ENCODE measurements at places on chromosomes 1 and 21. TPM values are rescaled to one million over a fixed set of nuclear protein-coding genes. Genes with fewer than 3 reads are reported as not detected.

The KCNJ9 gene
- not detected for total RNA-seq

The CTNNBIP1 gene
- 6.8 TPM for total RNA-seq

The SYNC gene
- total RNA-seq = not detected

The ZNF593OS gene
- not detected for total RNA-seq

- DNase-seq = no peak
- H3K4me3 ChIP-seq = no peak overlapping the region
- no peaks in the 10 kb centered on the region for H3K27me3 ChIP-seq
- H3K4me1 ChIP-seq = no peaks in the 10 kb centered on the region
- H3K36me3 ChIP-seq = peaks cover 91% of the 10 kb centered on the region
- no peak overlapping the region for H3K27ac ChIP-seq
Measured at GRCh38 chr1:11211925-11212587, 22.9 kb downstream of the ANGPTL7 start.

GRCh38 chr1:22633697-22634463 lies 2.5 kb upstream of the C1QA start:
- peaks cover 8% of the 10 kb centered on the region for H3K27me3 ChIP-seq
- H3K36me3 ChIP-seq = no peaks in the 10 kb centered on the region
- H3K4me3 ChIP-seq = no peak overlapping the region
- no peaks in the 10 kb centered on the region for H3K4me1 ChIP-seq

GRCh38 chr1:3219005-3219790 lies 150.2 kb downstream of the PRDM16 start:
- no peak overlapping the region for H3K4me3 ChIP-seq
- no peak for DNase-seq
- no peaks in the 10 kb centered on the region for H3K27me3 ChIP-seq
- no peaks in the 10 kb centered on the region for H3K4me1 ChIP-seq
- no peak overlapping the region for H3K27ac ChIP-seq
- H3K36me3 ChIP-seq = no peaks in the 10 kb centered on the region

DNA sequence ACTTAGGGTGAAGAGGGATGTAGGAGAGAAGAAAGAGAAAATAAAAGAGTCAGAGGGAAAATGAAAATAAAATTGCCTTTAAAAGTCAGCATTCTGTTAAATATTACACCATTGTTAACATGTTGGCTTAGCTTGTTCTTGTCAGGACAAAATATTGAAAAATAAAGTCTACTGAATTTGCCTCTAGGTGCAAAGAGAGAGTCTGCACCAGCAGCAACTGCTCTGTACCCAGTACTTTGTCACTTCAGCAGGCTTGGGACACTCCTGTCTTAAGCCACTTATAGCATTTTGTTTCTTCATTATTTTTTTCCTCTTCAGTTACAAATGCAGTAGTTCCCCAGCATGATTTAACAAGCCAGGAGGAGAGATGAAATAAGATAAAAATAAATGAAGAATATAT lies 11.0 kb upstream of the USH2A start:
- no peaks in the 10 kb centered on the region for H3K36me3 ChIP-seq
- no peaks in the 10 kb centered on the region for H3K4me1 ChIP-seq
- H3K27ac ChIP-seq = no peak overlapping the region
- no peak for DNase-seq
- no peak overlapping the region for H3K4me3 ChIP-seq

DNA sequence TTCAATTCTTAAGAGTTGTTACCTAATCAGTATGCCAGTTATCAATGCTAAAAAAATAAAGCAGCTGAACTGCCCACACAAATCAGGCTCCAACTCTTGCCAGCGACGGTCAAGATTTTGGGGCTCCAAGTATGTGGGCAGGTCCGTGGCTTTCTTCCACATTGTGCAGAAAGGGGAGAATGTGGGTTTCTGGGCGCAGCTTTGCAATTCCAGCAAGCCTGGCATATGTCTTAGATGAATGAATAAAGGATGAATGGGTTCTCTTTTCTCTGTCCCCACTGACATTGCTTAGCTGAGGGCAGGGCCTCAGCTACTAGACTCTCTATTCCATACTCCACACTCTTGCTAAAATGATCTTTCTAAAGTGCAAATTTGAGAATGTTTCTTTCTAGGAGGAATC lies 42.4 kb downstream of the NENF start:
- no peak overlapping the region for H3K4me3 ChIP-seq
- H3K4me1 ChIP-seq = peaks cover 13% of the 10 kb centered on the region
- no peaks in the 10 kb centered on the region for H3K36me3 ChIP-seq
- DNase-seq = no peak

GRCh38 chr1:17239420-17239819 lies 9.5 kb upstream of the PADI3 start:
- no peak for DNase-seq
- no peak overlapping the region for H3K4me3 ChIP-seq
- H3K27ac ChIP-seq = no peak overlapping the region
- H3K4me1 ChIP-seq = peaks cover 4% of the 10 kb centered on the region

DNA sequence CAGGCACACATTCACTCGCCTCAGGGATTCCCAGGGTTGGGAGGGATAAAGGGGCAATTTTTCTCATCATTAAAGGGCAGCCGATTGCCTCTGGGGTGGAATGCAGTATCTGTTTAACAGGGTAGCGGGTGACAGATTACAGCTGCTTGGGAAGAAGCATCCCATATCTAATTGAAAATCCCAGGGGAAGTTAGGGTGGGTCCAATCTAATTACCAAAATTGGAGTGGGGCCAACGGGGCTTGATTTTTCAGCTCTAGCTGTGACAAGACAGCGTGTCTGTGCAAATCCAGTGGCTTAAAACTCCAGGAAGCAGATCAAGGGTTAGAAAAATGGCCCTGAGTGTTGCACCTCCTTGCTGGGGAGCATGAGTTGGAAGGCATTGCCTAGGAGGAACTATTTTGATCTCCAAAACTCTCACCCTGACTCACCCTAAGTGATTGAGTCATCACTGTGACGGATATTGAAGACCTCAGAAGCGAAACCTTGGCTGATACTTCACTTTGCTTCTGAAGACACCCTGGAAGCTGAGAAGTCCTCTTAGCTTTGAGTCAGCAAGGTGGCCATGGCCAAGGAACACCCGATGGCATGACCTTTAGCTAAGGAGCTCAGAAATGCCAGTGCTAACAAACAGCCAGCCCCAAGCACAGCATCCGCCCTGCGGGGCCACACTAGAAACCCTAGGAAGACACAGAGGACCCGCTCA lies 46.0 kb downstream of the GRHL3 start:
- no peak overlapping the region for H3K27ac ChIP-seq
- H3K27me3 ChIP-seq = no peaks in the 10 kb centered on the region
- no peak overlapping the region for H3K4me3 ChIP-seq
- H3K4me1 ChIP-seq = no peaks in the 10 kb centered on the region
- no peak for DNase-seq

DNA sequence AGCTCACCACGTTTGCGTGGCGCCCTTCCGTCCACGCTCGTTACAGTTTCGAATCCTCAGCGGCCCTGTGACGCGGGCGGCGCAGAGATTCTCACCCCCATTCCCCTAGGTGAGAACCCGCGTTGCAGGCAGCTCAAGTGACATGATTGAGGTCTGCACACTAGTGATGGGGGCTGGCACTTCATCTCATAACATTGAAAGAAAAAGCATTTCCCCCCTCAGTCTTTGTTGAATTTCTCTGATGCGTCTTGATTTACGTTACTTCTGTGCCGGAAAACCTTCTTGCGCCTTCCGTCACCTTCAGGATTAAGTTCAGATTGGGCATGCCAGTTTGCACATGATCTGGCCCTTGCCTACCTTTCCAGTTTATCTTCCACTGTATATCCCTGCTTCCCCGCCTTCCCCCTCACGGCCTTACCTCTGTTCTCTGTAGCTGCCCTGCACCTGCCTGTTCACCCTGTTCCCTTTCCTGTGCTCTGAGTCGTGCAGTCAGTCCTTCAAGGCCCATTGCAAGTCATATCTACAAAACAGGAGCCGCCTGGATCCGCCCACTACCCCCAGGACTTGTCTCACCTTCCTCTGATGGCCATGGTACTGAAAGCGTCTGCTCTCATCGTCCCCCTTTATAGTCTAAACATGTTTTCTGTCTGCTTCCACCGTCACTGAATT lies 1.1 kb downstream of the CTPS1 start:
- peak overlapping the region; percentile 60 for H3K27ac ChIP-seq
- peaks cover 25% of the 10 kb centered on the region for H3K4me1 ChIP-seq
- peak overlapping the region; percentile 82 for H3K4me3 ChIP-seq
- peak; percentile 12 for DNase-seq
- peaks cover 14% of the 10 kb centered on the region for H3K36me3 ChIP-seq

DNA sequence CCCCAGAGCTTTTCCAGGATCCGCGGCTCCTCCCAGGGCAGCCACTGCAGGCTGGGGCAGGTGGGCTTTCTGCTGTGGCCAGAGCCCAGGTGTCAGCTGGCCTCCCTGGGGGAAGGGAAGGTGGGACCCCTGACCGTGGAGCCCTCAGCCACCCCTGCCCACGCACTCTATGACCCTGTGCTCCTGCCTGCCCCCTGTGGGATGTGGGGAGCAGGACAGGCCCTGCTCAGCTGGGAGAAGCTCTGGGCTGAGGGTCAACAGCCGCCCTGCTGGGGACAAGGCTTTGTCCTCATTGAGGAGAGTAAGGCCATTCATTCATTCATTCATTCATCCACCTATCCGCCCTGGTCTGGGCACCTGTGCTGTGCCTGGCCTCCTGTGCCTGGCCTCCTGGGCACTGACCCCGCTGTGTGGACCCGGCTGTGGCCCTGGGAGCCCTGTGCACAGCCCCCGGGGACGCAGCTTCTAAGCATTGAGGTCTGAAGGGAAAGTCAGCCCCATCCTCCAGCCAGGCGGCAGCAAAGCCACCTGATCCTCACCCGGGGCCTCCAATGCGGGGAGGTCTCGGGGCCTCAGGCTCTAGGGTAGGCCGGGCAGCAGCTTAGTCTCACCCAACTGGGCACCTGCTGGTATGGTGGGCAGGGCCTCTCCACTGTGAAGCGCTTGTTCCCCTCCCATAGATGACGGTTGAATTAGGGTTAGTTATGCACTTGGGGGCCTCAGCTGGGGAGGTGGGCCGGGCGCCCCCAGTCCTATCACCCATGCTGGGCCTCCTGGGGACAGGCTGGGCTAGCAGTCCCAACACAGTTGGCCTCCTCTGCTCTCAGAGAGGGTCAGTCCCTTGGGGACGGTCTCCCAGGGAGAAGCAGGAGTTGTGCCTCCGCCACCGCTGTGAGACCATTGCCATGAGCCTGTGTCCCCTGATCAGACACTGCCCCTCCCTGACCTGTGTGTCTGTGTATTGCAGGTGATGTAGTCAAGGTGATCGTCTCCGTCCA lies 6.0 kb downstream of the TNFRSF14 start:
- H3K27me3 ChIP-seq = no peaks in the 10 kb centered on the region
- DNase-seq = peak; percentile 46
- peaks cover 42% of the 10 kb centered on the region for H3K4me1 ChIP-seq
- H3K4me3 ChIP-seq = no peak overlapping the region
- H3K27ac ChIP-seq = peak overlapping the region; percentile 34

DNA sequence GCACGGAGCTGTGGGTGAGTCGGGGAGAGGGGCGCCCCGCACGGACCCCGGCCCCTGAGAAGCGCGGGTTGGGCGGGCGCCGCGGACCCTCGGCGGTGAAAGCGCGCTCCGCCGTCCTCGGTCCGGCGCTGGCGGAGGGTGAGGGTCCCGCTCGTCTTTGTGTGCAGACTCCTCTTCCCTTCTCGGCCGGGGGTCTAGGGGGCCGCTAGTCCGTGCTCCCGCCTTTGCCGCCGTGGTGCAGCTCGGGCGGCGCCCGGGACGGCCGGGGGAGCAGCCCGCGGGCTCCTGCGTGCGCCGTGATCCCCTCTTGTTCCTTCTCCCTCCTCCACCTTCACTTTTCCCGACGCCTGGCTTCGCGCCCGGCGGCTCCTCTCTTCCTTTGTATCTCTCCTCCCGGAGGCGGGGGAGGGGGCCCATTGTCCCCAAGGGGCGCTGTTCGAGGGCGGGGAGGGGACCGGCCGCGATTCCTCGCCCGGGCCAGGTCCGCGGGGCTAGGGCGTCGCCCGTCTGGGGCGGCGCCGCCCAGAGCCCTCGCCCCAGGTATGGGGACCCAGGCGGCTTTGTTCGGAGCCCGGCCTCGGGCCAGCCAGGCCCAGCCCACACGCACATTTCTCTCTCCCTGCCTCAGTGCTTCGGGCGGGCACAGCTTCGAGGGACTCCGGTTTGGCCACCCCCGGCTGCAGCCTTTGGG lies 519 bp downstream of the FNBP1L start:
- peaks cover 44% of the 10 kb centered on the region for H3K27me3 ChIP-seq
- no peak overlapping the region for H3K27ac ChIP-seq
- H3K4me1 ChIP-seq = peaks cover 20% of the 10 kb centered on the region
- peak overlapping the region; percentile 65 for H3K4me3 ChIP-seq
- no peaks in the 10 kb centered on the region for H3K36me3 ChIP-seq
- no peak for DNase-seq

- no peaks in the 10 kb centered on the region for H3K27me3 ChIP-seq
- no peak overlapping the region for H3K4me3 ChIP-seq
- no peak overlapping the region for H3K27ac ChIP-seq
- H3K4me1 ChIP-seq = peaks cover 2% of the 10 kb centered on the region
Measured at GRCh38 chr1:64511044-64511443, 41.1 kb downstream of the CACHD1 start.

GRCh38 chr1:110055493-110056284 lies 14.8 kb downstream of the ALX3 start:
- no peak overlapping the region for H3K27ac ChIP-seq
- H3K36me3 ChIP-seq = peaks cover 75% of the 10 kb centered on the region
- H3K4me1 ChIP-seq = no peaks in the 10 kb centered on the region
- H3K4me3 ChIP-seq = no peak overlapping the region

DNA sequence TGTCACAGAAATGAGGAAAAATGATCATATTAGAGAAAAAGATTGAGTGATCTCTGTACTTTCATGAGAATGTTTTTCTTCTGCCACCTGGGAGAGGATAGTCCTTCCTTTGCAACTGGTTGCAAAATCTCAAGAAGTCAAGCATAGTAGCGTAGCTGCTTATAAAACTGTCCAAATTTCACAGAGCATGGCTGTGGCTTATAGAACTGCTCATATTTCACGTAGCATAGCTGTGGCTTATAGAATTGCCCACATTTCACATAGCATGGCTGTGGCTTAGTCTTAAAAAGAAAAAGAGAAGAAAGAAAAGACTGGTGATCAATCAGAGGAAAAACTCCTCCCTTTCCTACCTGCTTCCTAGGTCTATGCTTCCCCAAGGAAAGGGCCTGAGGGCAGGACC lies 329.5 kb downstream of the SIPA1L2 start:
- no peaks in the 10 kb centered on the region for H3K4me1 ChIP-seq
- H3K4me3 ChIP-seq = no peak overlapping the region
- H3K27ac ChIP-seq = no peak overlapping the region
- no peaks in the 10 kb centered on the region for H3K27me3 ChIP-seq

DNA sequence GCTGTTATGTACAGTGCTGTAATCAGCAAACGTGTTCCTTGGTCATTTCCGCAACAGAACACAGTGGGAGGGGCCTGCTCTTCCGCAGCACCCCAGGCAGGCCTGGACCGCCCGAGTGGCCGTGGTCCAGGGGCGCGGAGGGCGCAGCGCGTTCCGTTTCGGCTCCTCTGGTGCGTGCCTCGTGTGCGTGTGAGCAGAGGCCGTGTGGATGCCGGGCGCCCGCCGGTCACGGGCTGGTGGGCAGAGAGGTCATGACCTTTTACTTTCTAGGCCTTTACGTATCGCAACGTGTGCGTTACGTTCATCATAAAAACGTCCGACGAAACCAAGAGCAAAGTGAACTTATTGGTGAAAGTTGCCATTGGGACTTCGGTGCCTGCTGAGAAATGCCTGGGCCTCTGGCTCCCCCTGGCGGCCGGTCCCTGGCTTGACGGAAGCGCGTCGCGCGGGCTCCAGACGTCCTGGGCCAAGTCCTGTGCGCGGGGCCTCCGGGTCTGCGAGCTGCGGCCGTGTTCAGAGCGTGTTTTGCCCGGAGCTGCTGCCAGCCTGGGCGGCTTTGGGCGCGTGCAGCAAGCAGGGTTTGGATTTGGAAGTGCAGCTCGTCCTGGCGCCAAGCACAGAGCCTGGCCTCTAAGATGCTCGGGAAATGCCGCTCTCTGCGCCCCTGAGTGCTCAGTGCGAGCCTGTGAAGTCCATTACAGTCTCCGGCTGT lies 34.4 kb downstream of the COL18A1 start:
- peak; percentile 92 for DNase-seq
- peak overlapping the region; percentile 38 for H3K4me3 ChIP-seq
- no peaks in the 10 kb centered on the region for H3K36me3 ChIP-seq
- H3K4me1 ChIP-seq = peaks cover 21% of the 10 kb centered on the region
- no peak overlapping the region for H3K27ac ChIP-seq
